Gastrocnemius medialis (tissue), 4 donors: ENCODE measurements at places on chromosomes 1 and 21.
A peak's percentile ranks its signal among the peaks of the same experiment; 100 is the strongest.

GRCh38 chr1:226201029-226201593 is 14.6 kb upstream of the ACBD3 start:
- no peak for DNase-seq
- H3K27ac ChIP-seq = no peak overlapping the region
- no peaks in the 10 kb centered on the region for H3K27me3 ChIP-seq

DNA sequence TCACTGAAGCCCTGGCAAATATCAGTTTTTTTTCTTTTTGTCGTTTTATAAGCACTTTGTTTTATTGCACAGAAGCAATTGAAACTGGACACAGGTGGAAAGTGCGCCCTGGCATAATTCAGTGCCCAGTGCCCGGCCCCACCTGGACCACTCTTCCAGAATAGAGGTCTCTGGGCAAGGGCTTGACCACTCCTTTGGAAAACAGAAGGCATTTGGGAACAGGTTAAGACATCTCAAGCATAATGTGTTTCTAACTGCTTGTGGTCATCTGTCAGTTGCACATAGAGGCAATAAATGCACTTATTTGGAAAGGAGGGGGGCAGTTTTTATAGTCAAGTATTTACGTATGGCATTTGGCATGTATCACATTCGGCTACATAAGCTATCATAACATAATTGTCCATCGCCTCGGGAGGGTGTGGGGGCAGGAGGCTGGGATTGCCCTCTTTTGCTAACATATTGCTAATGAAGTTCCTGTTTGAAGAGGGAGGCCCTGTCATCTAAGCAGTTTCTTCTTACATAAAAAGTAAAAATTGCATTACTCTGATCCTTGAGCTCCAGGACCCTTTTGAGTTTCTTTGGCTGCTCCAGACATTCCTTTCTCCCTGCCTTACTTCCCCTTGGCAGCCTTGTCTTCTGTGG is 14.7 kb upstream of the CD2 start:
- no peak overlapping the region for H3K4me3 ChIP-seq
- H3K27ac ChIP-seq = no peak overlapping the region
- no peaks in the 10 kb centered on the region for H3K27me3 ChIP-seq
- no peaks in the 10 kb centered on the region for H3K4me1 ChIP-seq
- DNase-seq = no peak

DNA sequence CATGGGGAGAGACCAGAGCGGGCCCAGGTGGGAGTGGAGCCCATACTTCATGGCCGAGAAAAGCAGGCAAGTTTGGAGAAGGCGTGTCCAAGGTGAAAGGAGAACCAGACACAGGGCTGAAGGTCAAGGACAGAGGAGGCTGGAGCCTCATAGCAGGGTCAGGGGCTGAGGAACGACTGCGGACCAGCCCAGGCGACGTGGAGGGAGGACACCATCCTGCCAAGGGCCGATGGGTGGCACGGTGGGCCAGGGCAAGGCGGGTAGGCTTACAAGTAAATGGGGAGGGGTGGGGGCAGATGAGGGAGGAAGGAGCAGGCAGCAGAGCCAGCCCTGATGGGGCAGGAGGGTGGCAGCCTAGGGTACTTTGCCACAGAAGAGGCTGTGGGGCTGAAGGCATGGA is 18.2 kb upstream of the GPR153 start:
- H3K36me3 ChIP-seq = no peaks in the 10 kb centered on the region
- no peak overlapping the region for H3K4me3 ChIP-seq
- H3K27me3 ChIP-seq = no peaks in the 10 kb centered on the region
- peaks cover 10% of the 10 kb centered on the region for H3K4me1 ChIP-seq
- H3K27ac ChIP-seq = no peak overlapping the region

DNA sequence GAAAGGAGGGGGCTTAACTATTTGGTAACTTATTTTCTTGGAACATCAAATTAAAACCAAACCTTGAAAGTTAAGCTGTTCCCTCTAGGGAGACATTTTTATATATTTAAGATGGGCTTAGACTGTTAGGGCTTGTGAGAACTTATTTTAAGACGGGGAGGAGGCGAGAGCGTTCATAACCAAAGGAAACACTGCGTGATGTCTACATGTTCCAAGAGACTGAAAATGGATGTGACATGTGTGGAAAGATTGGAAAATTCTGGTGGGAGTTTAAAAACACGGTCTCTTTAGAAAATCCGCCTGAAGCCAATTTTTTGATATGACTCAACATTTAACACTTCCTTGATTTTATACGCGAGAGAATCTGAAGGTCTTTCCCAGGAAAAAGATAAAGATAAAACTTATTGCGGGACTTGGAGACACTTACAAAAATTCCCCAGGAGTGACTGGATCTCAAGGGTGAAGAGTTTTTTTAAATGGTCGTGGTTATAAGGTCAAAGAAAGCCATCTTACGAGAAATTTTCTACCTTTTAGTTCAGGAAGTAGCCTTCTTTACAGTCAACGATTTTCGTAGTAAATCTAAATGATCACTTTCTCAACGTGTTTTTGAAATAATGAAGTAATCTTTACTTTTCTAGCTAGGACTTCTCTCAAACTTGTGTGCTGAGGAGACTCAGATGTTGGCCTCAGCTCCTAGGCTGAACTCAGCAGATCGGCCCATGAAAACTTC is 828 bp downstream of the PNRC2 start:
- H3K27me3 ChIP-seq = no peaks in the 10 kb centered on the region
- DNase-seq = no peak
- no peaks in the 10 kb centered on the region for H3K36me3 ChIP-seq
- H3K4me3 ChIP-seq = peak overlapping the region; percentile 96
- H3K27ac ChIP-seq = peak overlapping the region; percentile 100
- H3K4me1 ChIP-seq = peaks cover 25% of the 10 kb centered on the region

- no peak overlapping the region for H3K4me3 ChIP-seq
- DNase-seq = no peak
- H3K36me3 ChIP-seq = no peaks in the 10 kb centered on the region
- H3K4me1 ChIP-seq = no peaks in the 10 kb centered on the region
These were observed 190.4 kb downstream of the MIS18A start for GRCh38 chr21:32088471-32088870.

GRCh38 chr1:43789604-43790550 is 82.5 kb downstream of the ST3GAL3 start:
- H3K27ac ChIP-seq = no peak overlapping the region
- no peak overlapping the region for H3K4me3 ChIP-seq
- no peak for DNase-seq
- peaks cover 21% of the 10 kb centered on the region for H3K4me1 ChIP-seq
- H3K36me3 ChIP-seq = no peaks in the 10 kb centered on the region

DNA sequence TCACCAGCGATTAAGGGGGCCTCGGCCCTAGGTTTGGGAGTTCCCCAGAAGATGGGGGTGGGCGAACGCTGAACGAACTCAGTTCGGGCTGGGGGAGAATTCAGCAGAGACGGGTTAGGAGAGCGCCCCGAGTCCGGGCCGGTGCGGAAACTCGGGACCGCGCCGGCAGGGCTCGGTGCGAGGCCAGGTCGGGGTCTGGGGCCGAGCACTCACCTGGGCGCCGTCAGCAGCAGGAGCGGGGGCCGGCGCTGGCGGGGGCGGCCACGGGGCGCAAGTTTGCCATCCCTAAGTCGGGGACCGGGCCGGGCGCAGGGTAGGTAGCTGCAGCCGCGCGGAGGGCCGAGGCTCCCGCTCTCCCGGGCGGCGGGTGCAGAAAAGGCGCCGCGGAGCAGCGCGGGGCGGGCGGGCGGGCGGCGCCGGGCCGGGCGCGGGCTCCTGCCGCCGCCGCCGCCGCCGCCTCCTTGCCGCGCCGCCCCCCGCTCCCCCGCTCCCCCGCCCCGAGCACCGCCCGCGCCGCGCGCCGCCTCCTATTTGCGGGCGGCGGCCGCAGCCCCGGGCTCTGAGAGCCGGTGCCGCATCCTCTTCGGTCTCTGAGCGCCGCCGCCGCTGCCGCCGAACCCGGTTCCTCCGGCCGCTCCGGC is 349 bp downstream of the ADGRB2 start:
- H3K27me3 ChIP-seq = peaks cover 32% of the 10 kb centered on the region
- no peaks in the 10 kb centered on the region for H3K36me3 ChIP-seq
- no peak overlapping the region for H3K27ac ChIP-seq
- peak overlapping the region; percentile 67 for H3K4me3 ChIP-seq

GRCh38 chr1:9651565-9652378 is at the start of gene PIK3CD:
TSS of gene PIK3CD (plus strand) at chr1:9651731. CDS start at chr1:9710456, 58,725 bp downstream.
- H3K4me1 ChIP-seq = peaks cover 4% of the 10 kb centered on the region
- H3K36me3 ChIP-seq = no peaks in the 10 kb centered on the region
- DNase-seq = no peak
- H3K27ac ChIP-seq = no peak within 1 kb of the TSS
- peak within 1 kb of the TSS; percentile 44 for H3K4me3 ChIP-seq

DNA sequence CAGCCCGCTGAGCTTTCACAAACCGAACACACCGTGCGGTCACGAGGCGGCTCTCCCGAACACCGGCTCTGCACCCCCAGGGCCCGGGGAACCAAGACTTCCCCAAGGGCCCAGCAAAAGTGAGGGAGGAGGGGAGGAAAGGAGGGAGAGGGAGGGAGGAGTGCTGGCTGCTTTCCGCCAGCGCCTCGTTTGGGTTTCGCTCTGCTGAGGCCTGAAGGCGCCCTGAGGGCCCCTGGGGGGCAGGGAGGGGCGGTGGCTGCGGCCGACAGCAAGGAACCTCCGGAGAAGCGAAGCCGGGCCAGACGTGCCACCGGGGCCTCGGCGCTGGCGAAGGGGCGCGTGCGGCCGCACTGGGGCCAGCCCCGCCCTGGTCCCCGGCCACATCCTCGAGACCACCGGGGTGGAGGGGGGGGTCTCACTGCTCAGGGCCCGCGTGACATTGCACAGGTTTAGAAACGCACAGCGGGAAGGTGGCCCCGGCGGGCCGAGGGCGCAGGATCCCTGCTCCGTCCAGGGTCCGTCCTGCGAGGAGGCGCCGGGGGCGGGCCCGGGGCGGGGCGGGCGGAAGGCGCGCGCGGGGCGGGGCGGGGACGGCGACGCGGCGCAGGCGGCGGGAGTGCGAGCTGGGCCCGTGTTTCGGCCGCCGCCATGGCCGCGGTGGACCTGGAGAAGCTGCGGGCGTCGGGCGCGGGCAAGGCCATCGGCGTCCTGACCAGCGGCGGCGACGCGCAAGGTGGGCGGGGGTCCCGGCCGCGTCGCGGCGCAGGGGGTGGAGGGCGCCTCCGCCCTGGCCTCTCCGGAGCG is at the start of gene PFKL:
PFKL (plus strand) TSS at position 596 of the 804 bp plus-strand sequence; CDS start at position 649, 53 bp downstream.
- peak within 1 kb of the TSS; percentile 73 for H3K4me3 ChIP-seq
- no peaks in the 10 kb centered on the region for H3K27me3 ChIP-seq
- H3K27ac ChIP-seq = peak within 1 kb of the TSS; percentile 70
- peaks cover 14% of the 10 kb centered on the region for H3K4me1 ChIP-seq

GRCh38 chr1:109391626-109392025 is 6.1 kb downstream of the SORT1 start:
- H3K4me1 ChIP-seq = peaks cover 96% of the 10 kb centered on the region
- peak overlapping the region; percentile 97 for H3K27ac ChIP-seq
- DNase-seq = no peak
- peak overlapping the region; percentile 29 for H3K4me3 ChIP-seq
- H3K27me3 ChIP-seq = no peaks in the 10 kb centered on the region
- no peaks in the 10 kb centered on the region for H3K36me3 ChIP-seq

DNA sequence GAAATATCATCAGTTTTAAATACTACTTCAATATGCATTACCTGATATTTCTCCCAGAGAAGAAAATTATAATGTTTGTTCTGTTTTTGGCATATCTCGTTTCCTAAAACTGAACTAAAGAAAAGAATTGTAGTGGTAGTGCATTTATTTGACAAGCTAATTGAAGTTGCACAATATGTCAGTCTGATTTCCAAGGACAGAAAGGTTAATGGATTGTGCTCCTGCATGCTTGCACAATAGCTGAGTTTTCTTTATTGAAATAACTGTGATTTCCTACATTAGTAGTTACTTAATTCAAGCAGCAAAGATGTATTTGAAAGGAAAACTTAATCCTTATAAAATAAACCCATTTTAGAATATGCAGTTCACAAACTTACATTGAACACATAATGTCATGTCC is 2047.7 kb downstream of the NCAM2 start:
- H3K4me3 ChIP-seq = no peak overlapping the region
- H3K4me1 ChIP-seq = no peaks in the 10 kb centered on the region
- no peaks in the 10 kb centered on the region for H3K27me3 ChIP-seq
- H3K27ac ChIP-seq = no peak overlapping the region
- H3K36me3 ChIP-seq = no peaks in the 10 kb centered on the region

- no peak overlapping the region for H3K4me3 ChIP-seq
- no peaks in the 10 kb centered on the region for H3K27me3 ChIP-seq
- H3K4me1 ChIP-seq = no peaks in the 10 kb centered on the region
- no peak overlapping the region for H3K27ac ChIP-seq
- no peak for DNase-seq
These were observed 45.3 kb downstream of the KCNC4 start for GRCh38 chr1:110255392-110255787.

GRCh38 chr1:9910423-9911178 is 532 bp upstream of the CTNNBIP1 start:
- H3K4me1 ChIP-seq = peaks cover 27% of the 10 kb centered on the region
- H3K27ac ChIP-seq = peak overlapping the region; percentile 98
- peak; percentile 99 for DNase-seq
- peak overlapping the region; percentile 73 for H3K4me3 ChIP-seq

DNA sequence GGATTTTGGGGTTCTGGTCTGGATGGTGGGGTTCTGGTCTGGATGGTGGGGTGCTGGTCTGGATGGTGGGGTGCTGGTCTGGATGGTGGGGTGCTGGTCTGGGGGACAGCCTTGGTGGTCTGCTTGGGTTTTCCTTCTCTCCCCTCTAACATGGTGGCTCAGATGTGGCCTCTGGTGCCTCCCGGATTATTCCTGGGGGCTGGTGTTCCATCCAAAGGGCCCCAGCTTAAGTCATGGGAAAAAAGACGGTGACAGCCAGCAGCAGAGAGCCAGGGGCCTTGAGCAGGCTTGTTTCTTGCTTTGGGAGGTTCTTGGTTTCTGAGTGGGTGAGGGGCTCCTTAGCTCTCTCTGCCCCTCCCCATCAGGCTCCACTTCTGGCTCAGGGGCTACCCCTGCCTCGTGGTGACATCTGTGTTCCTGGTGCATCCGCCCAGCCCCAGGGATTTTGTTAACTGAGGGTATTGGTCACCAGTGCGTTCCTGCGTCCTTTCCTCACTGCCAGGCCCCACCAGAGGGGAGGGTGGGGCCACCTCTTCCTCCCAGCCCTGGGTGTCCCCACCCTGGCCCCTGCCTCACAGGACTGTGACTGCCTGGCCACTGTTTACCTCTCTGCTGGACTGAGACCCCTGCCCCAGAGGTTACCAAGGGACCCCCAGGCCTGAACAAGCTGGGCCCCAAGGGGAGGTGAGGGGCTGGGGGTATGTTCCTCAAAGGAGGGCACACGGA is 43.2 kb upstream of the ACTRT2 start:
- no peaks in the 10 kb centered on the region for H3K36me3 ChIP-seq
- H3K4me3 ChIP-seq = no peak overlapping the region
- no peak overlapping the region for H3K27ac ChIP-seq
- H3K27me3 ChIP-seq = no peaks in the 10 kb centered on the region
- H3K4me1 ChIP-seq = no peaks in the 10 kb centered on the region
